Activated naive CD4-positive, alpha-beta T cell treated with anti-CD3 and anti-CD28 coated beads for 36 hours (primary cell): ENCODE measurements at places on chromosomes 4 and X. TPM values are rescaled to one million over a fixed set of nuclear protein-coding genes. Genes with fewer than 3 reads are reported as not detected.

GPAT3 gene
- 3.1 TPM for total RNA-seq

RRH gene
- total RNA-seq, result not detected

DRD5 gene
- total RNA-seq, result not detected

FRG2 gene
- total RNA-seq, result not detected

MAML3 gene
- total RNA-seq, result 0.52 TPM

GRCh38 chr4:184448821-184449220 lies 25.5 kb downstream of the IRF2 start:
- DNase-seq, result no peak

DNA sequence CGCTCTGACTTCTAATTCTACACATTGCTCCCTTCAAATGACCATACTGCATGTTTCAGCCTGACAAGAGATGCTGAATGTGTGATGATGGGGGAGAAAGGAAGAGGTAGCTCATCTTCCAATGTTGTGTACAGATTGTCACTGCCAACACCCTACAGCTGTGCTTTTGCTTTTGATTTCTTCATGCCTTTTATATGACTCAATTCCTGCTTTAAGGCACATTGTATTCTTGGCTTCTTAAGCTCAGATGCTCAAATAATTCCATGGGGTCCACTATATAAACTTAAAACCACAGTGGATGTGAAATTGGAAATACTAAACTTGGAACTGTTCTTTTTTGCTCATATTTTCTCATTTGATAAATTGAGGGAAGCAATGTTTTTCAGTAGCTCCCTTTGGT lies 183.2 kb upstream of the WDFY3 start:
- DNase-seq, result no peak

GRCh38 chr4:31370866-31371465 lies 650.8 kb downstream of the PCDH7 start:
- peak; percentile 7 for DNase-seq

- DNase-seq, result no peak
These were observed 8.2 kb upstream of the YIPF6 start for GRCh38 chrX:68490644-68491043.

- peak; percentile 29 for DNase-seq
These were observed 15.0 kb upstream of the PRDM8 start for GRCh38 chr4:80182237-80182866.

GRCh38 chr4:155529716-155530115 lies 136.9 kb upstream of the GUCY1A1 start:
- no peak for DNase-seq

- DNase-seq, result no peak
These were observed 111.2 kb downstream of the ZNF518B start for GRCh38 chr4:10346023-10346422.

GRCh38 chr4:163806653-163807052 lies 312.2 kb downstream of the TMA16 start:
- no peak for DNase-seq

DNA sequence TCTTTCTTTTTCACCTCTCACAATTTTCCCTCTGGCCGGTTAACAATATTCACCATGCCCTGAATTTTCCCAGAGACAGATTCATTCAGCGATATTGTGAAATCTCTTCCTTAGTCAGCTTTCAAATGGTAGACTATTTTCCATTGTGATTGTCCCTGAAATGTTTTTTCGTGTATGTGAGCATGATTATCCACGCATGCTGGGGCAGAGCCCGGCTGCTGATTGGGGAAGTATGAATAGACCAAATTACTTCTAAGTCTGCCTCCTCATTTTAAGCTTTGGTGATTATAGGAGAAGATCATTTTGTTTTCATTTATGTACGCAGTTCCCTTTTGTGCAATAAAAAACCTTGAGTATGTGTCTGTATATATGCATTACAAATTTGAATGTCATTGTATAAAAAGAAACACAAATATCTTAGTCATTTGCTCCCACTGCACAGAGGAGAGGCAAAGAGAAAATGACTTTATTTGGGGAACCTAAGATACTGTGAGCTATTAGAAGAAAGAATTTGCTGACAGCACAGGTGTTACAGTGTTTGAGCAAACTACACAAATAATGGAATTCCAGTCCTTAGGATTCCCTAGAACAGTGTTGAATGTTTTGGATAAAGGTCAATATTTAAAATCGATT lies 11.3 kb downstream of the DTHD1 start:
- DNase-seq, result no peak

DNA sequence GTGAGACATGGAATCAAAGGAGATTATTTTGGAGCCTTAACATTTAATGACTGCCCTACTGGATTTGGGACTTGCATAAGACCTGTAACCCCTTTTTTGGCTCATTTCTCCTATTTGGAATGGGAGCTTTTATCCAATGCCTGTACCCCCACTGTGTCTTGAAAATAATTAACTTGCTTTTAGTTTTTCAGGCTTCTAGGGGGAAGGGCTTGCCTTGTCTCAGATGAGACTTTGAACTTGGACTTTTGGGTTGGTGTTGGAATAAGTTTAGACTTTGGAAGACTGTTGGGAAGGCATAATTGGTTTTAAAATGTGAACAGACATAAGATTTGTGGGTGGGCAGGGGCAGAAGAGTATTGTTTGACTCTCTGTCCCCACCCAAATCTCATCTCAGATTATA lies 189.1 kb upstream of the POU3F4 start:
- no peak for DNase-seq

GRCh38 chr4:14958436-14958835 lies 43.8 kb upstream of the CPEB2 start:
- no peak for DNase-seq

- no peak for DNase-seq
These were observed 8.8 kb downstream of the PLA2G12A start for GRCh38 chr4:109721033-109721432.
